ENCODE measurements at places on chromosomes 2 and 18.
A peak's percentile ranks its signal among the peaks of the same experiment; 100 is the strongest.

DNA sequence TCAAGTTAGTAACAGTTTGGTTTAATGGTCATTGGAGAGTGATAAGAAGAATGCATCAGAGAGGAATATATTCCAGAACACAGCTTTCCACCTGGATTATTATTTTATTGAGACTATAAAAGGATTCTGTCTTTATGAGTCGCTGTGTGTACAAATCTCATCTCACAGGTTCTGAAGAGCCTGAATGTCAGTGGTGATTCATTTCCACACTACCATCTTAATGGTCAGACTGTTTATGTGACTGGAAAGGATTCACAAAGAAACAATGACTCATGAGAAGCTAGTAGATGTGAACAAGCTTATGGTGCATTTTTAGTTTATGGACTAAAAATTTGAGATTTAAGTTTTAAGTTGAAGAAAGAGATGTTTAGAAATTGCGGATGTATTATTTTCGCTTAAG is 685.4 kb upstream of the NRXN1 start:
- peak; percentile 63 for DNase-seq

DNA sequence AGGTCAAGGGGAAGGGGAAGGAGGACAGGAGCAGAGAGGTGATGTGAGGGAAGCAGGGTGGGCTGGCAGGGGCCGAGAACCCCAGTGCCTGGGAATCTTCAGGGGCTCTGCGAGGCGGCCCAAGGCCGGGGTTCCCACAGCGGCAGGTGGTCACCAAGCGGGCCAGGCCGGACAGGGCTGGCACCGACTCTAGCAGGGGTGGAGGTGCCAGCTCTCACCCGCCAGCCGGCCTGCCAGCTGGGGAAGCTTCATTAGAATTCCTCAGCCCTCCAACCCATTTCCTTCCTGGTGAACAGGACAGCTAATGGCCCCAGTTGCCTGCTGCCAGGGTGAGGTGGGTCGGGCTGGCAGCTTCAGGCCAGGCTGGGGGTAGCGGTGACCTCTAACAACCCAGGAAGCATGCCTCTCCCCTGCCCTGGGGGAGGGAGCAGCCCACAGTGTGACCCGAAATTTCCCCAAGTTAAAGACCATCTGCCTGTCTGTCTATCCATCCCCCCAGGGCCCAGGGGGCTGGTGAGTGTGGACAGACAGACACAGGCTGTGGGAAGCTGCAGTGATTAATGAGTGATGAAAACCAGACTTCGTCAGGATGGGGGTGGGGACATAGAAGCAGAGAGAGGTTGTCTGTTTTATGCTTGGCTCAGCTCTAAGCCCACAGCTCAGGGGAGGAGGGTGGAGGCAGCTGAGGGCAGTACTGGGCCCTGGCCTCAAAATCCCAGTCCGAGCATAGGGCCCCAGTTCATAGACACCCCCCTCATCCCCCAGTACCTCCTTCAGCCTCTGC is 144.1 kb downstream of the ZFP36L2 start:
- DNase-seq, result peak; percentile 90

GRCh38 chr2:217919781-217920351 is 82.9 kb downstream of the TNS1 start:
- peak; percentile 59 for DNase-seq

DNA sequence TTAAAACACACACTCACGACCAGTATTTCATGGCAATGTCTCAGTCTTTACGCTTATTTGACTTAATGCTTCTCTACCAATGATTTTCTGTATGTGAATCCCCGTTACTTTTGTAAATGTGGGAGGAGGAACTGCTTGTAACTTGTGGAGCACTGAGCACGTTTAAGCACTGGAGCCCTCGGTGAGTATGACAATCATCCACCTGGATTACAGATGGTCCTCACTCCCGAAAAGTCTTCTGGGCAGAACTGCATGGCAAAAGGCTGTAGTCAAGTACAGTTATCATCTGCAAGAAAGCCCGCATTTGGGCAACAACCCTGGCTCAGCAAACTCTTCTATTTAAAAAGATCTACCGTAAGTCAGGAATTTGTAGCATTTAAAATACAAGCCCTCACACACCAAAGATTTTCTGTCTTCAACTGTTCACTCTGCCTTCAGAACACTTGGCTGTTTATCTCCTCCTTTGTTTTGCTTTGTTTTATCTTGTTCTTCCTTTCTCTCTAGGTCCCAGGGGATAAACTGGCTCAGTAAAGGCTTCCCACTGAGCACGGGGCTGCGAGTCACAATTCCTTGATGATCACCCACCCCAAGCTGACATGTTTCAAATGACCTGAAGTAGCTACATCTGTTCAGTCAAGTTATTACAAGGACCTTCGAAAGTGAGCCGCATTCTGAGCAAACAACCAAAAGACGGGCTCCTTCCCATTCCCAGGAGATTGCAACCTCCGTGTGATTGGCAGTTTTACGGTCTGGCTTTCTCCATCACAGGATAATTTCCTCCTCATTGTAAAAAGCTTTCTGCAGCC is 102.2 kb downstream of the DLGAP1 start:
- no peak for DNase-seq

DNA sequence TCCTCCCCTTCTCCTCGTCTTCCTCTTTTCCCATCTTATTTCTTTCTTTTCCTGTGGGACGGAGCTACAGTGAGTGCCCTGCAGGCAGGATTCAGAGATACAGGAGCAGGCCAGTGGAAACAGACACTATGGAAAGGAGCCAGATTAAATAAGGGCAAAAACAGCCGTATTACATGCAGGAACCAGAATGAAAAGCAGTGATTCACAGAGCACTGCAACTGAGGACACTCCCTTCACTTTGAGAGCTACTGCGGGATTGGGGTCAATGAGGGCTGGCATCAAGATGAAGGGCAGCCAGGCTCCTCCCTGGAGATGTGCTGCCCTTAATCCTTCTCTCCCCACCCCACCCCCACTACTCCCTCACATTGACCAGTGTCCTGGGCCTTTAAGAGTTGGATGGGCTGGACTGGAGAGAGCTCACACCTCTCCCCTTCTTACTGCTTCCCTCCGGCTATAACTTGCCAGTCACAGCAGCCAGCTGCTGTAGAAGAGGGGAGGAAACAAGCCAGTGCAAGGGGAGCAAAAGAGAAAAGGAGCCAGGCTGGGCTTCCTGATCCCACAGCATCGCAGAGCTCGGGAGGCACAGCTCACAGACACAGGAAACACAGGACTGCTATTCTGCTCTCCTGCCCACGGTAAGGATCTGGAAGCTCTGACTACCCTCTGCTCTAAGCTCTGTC is at the start of gene PLCD4:
TSS of gene PLCD4 (plus strand) at position 464 of the 680 bp plus-strand sequence. CDS start 7,841 bp downstream, outside the sequence.
- peak; percentile 20 for DNase-seq

DNA sequence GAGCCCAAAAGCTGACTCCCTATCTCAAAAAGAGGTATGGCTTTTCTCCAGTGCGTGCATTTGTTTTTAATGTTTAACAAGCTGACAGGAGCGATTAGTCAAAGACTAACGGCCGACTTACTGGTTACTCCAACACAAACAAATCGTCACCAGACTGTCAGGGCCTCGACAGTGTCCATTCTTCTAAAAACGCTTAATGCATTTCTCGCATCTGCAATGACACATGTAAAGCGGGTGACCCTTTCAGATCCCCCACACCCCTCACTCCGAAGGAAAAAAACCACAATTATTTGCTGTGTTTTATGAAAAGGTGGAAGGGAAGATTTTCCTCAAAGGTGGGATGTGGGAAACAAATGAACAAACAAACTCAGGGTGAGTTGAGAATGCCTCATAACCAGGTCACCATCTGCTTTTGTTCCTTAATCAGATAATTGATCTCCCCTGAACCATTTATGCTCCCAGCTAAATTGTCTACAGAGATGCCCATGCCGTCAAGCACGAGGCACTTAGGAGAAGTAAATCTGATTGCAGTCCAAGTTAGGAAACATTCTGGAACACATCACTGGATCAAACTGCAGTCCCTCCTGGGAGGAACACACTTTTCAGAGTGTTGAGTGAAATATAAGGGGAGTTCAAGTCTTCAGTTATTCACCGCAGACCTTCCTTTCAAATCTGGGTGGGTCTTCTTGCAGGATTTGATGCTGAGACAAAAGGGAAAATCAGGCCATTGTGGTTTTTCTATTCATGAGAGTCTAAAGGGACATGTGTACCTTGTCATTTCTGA is 340.8 kb downstream of the CMPK2 start:
- DNase-seq, result no peak

DNA sequence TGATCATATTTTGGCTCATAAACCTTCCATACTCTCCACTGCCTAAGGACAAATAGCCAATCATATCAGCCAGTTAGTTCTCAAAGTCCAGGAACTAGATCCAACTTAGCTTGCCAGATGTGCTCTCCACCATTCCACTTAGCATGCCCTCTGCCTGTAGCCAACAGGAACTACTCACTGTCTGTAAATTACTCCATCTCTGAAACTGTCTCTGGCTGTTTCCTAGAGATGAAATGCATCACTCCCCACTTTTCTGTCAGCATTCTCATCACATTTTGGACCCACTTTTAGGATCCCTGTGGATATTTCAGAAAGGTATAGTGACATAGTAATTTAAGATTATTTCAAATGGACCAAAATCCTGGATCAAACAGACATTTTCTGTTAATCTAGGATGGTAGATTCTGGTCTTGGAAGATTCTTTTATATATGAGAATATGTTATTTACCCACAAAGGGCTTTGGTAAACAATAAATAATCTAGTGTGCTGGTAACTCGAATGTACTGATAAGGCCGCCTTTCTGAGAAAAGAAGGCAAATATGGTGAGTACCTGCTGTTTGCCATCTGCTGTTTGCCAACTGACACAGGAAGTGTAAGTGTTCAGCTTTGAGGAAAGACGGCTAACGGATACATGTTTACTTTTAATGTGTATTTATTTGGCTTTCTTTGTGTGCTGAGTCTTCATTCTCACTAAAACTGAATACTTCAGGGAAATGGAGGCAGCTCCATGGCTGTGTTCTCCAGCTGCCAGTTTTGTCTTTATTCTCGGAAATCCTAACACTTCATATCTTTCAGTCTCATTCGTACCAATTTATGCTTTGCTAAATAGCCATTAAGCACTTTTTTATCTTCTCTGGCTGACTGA is 79.5 kb downstream of the EVA1A start:
- DNase-seq, result no peak

DNA sequence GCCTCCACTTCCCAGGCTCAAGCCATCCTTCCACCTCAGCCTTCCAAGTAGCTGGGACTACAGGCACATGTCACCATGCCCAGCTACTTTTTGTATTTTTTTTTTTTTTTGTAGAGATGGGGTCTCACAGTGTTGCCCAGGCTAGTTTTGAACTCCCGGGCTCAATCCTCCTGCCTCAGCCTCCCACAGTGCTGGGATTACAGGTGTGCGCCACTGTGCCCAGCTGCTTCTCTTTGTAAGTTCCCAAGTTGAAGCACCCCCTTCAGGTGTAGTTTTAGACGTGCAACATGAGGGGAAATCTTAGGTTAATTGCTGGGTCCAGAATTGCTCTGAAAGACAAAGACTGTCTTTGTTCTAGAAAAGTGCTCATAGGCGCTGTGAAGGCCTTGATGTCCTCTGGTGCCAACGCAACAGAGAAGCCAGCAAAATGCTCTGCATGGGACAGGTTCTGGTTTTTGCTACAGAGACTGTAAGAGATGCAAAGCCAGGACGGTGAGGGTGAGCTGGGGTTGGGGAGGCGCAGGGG is 46.6 kb downstream of the RRM2 start:
- DNase-seq, result no peak

- no peak for DNase-seq
These were observed 34.6 kb downstream of the COPS7B start for GRCh38 chr2:231820786-231821303.

GRCh38 chr2:222973237-222973636 is 78.8 kb upstream of the KCNE4 start:
- DNase-seq, result no peak

DNA sequence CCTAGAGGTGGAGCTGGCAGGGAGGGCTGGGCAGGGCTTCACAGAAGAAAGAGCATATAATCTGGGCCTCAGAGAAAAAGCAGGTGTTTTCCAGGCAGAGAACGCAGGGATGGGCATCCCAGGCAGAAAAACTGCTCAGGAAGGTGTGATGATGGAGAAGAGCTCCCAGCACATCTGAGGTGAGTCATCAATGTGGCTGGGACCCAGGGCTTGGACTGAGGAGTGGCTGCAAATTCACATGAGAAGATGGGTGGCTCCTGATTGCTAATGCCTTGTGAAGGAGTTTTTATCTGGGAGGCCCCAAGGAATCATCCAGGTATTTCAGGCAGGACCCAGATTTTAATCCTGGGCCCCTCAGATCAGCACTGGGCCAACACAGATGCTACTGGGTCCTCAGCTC is 10.2 kb downstream of the IL1F10 start:
- DNase-seq, result no peak

- DNase-seq, result no peak
These were observed 118.7 kb downstream of the SPTBN1 start for GRCh38 chr2:54574860-54575247.

DNA sequence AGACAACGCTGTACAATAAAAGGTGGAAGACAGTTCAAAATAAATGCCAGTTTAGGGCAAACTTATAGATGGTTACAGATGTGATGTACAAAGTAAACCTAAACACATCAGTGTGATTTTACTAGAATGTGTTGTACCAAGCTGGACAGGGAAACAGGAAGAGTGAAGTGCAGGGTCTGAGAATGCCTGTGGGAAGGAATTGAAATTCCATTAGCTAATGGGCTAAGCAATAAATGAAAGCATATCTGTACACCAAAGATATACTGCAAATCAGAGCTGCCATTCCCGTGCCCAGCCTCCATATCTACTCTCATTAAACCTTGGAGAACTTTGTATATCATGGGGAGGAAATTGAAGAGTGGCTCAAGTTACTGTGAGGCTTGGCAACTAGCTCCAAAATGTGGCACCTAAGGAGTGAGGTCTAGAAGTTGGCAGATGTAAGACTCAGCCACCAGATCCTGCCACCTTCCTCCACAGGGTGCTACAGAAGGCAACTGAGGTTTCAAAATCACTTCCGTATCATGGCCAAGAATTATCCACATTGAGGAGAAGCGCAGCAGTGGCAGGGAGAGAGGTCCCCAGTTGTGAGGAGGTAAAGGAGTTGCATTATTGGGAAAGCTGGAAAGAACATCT is 277.8 kb downstream of the TCF4 start:
- no peak for DNase-seq

All from fibroblast of skin of left quadriceps (primary cell).